ENCODE measurements at places on chromosomes 7 and 10.

DNA sequence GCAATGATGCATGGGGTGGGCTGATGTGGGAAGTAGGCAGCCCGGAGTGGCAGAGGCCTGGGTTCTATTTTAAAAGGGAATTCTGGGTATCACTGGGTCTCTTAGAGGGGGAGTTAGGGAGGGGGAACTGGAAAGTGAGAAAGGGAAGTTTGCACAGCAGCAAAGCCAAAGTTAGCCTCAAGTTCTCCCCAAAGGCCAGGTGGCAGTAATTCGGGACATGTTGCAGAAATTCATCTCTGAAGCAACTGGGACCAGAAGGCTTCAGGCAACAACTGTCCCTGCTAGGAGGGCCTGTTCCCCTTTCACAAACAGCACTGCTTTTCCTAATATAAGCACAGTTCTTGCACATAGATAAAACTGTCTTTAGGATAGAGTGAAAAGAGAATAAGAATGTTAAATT lies 67.4 kb downstream of the NOD1 start:
- DNase-seq = no peak

GRCh38 chr7:152052771-152053170 lies 27.3 kb downstream of the GALNT11 start:
- no peak for DNase-seq

GRCh38 chr10:1241973-1242935 lies 186.1 kb downstream of the WDR37 start:
- DNase-seq = no peak

- DNase-seq = no peak
Observed at GRCh38 chr7:14341200-14341775, 351.8 kb upstream of the ETV1 start.

DNA sequence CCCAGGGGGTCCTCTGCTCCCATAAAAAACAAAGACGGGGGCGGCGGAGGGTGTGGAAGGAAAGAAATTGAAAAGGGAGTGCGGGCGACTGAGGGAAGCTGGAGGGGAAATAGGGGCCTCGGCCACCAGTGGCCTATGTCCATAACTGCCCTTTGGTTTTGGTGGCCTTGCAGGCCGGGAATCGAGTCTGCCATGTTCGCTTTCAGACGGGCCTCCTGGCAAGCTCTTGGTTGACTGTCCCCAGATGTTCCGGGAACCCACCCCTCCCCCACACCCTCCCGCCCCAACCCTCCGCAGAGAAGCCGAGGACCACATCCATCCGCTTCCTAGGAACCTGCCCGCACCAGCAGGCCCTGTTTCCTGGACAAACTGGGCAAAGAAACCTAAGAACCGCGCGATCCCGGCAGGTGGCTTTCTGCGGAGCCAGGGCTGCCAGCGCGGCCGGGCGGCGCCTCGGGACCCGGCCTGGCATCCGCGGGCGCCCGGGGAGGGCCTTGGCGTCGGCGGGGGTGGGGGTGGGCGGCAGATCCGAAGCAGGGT lies 20.0 kb upstream of the GATA3 start:
- DNase-seq = no peak

GRCh38 chr10:22229802-22230157 lies 12.0 kb upstream of the EBLN1 start:
- DNase-seq = no peak

GRCh38 chr10:130422366-130423324 lies 286.5 kb downstream of the GLRX3 start:
- no peak for DNase-seq

- no peak for DNase-seq
Observed at GRCh38 chr7:117640465-117640864, 160.6 kb downstream of the CFTR start.

DNA sequence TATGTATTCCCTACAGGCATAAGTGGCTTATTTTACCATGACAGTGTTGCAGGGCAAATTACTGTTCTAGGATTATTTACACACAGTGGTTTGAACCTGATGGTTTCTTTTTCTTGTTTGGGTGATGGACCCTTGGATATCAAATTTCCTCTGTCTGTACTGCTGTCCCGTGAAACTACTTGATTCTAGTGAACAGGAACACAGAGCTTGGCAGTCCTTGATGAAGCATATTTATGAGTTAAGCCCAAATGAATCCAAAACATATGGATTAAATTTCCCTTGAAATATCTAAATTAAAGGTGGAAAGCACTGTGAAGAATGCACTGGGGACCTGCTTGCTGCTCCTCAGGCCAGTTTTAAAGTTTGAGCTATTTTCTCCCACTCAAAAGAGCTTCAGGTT lies 635.3 kb downstream of the INHBA start:
- DNase-seq = no peak

DNA sequence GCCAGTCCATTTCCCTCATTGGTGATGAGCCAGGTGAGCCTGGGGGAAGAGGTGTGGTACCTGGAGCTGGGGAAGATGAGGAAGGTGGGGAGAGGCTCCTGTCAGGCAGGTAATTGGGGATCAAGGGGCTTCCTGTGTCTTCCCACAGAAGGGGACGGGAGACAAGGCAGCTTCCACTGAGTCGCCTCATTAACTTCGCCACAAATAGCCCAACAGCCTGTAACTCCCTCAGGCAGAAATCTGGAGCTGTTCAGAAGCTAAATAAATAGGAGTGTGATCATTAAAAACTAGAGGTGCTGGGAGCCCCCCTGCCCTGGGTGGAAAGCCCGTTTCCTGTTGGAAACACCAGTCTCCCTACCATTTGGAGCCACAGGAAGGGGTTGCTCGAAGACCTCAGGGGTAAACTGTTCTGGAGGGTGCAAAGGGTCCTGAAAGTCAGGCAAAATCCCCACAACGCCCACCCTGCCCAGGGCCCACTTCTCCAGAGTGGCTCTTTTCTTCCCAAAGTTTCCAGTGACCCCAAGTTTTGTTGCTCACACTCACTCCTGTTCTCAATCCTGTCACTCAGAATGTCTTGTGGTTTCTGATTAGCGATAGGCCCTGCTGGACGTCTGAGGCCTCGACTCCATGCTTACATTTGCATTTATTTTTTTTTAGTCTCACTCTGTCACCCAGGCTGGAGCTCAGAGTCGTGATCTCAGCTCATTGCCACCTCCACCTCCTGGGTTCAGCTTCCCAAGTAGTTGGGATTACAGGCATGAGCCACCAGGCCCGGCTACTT lies 25.7 kb downstream of the UNC5B start:
- no peak for DNase-seq

DNA sequence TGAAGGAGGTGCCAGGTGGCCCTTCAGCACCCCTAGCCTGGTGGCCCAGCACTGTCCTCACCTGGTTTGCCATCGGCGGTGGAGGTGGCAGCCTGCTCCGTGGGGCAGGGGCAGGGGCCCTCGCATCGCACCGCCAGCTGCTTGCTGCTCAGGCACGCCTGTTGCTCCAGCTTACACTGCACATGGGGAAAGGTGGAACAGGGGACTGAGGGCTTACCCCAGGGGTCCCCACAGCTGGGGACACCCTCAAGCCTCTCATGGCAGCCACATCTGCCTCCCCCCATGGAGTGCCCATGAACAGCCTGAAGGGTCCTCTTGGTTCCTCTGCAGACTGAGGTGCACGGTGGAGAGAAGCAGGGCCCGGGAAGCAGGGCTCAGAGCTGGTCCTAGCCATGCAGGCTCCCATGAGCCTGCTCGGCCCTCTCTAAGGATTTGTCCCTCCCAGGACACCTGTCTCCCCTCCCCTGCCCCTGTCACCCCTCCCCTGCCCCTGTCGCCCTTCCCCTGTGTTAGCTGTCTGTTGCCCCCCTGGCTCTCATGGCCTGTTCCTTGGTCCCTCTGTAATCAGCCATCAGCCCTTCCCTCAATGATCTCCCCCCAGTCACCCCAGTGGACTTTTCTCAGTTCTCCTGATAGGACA lies 20.1 kb downstream of the SPOCK2 start:
- DNase-seq = no peak

- no peak for DNase-seq
Observed at GRCh38 chr7:80883154-80884025, 35.5 kb downstream of the SEMA3C start.

DNA sequence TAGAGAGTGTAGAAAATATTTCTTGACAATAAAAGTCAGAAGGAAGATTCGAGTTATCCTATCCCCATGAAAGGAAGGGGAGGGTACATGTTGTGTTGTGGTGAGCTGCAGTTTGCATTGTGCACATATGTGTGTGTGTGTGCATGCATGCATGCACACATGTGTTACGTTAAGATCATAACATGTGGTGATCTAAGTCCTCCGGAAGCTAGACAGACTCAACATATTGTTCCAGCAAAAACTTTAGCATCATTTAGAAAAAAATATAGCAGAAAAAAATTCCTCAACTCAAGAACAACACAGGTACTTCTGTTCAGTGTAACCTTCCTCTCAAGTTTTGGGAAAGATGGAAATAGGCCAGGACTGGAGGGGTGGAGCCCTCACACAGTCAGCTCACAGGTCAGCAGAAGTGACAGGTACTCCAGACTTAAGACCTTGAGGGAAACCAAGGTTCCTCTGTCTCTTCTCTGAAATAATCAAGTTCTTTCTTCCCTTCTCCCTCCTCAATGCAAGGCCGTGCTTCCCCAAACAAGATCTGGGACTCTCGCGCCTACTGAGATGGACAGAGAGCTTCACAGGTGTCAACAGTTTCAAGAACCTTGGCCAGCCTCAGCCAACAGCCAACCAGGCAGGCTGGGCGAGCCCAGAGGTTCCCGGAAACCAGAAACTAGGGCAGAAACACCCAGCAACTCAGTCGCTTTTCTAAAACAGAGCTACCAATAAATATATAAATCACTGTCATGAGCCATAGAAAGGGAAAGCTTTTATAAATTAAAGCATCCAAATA lies 205.2 kb downstream of the FAM107B start:
- no peak for DNase-seq

GRCh38 chr7:56686276-56686859 lies 445.9 kb downstream of the ZNF479 start:
- no peak for DNase-seq

DNA sequence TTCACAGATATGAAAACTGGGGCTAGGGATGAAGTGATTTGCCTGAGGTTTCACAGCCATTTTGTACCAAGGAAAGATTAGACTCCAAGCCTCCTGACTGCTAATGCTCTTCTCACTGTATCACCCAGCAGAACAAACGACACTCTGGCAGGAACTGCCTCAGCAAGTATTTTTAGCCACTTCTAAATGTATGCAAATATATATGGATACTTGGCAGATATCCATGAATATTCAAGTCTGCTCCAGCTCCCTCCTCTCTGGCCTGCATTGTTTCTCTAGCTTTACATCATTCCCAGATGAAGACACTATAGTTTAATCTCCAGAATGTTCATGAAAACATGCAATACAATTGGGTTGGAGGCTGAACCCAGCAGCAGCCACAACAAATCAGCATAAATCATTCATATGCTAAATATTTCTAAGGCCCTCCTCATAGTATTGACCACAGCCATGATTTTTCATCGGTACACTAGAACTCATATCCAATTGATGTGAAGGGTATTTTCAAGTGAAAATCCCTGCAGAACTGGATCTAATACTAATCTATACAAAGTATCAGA lies 65.5 kb downstream of the HPSE2 start:
- DNase-seq = no peak

- DNase-seq = no peak
Observed at GRCh38 chr10:30915146-30915545, 116.5 kb downstream of the ZNF438 start.

GRCh38 chr10:5560817-5561703 lies 36.3 kb downstream of the CALML3 start:
- DNase-seq = no peak

DNA sequence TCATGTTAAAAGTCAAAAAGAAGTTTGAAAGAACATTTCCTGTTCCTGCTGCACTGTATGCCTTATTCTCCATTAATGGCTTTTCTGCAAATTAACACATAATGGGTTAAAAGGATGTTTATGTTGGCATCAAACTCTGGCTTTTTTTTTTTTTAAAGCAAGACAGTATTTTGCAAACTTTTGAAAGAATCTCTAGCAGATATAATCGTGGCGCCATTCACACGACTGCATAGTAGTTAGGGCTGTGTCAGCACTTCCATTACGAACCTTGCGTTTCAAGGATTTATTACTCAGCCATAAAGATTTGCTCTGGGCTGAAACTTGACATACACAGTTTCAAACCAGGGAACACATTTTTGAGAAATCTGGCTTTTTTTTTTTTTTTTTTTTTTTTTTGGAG lies 207.8 kb downstream of the DYNC1I1 start:
- DNase-seq = no peak

- no peak for DNase-seq
Observed at GRCh38 chr10:58152673-58153263, 114.9 kb downstream of the IPMK start.

DNA sequence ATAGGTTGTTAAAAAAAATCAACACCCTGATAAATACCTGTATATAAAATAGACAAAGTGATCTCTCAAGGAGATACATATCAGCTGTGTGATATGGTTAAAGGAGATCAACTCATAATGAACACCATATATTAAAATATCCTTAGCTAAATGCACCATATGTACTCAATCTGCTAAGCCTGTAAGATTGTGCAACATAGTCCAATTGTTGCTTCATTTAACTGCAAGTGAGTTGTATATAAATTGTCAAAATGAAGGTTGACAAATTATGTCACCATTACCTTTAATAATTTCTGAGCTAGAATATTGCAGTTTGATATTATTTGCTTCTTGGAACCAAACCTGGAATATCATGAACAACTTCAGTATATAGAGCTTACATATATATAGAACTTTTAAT lies 283.7 kb downstream of the MALRD1 start:
- DNase-seq = no peak

DNA sequence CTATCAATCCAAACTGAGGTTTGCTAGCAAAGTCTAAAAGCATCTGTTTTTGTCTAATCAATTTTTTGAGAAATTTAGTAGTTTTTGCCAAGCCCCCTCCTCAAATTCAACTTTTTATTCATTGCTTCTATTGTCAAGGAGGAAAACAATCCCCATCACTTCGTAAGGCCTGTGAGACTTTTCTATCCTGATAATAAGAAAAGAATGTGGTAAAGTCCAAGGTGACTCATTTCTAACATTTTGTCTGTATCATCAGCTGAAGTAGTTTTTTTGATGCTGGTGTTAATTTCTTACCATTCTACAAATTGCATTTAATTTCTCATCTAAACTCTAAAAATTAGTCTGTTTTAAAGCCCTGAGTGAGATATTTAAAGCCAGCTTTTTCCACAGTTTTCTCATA lies 11.7 kb downstream of the ANK3 start:
- no peak for DNase-seq

DNA sequence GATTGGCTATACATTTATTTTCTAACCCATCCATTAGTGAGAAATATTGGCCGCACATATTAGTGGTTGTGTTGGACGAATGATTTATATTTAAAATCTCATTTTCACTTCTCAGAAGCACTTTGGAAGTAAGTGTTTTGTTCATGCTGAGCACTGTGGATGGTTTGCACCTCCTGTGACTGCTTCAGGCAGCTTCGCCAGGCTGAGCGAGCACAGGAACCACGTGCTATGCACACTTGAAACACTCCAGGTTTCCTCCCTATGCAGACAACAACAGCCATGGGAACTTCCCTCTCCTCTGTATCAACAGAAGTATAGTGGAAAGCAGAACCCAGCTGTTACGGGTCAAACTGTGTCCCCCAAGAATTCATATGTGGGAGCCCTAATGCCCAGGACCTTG lies 67.3 kb upstream of the WDR11 start:
- no peak for DNase-seq

DNA sequence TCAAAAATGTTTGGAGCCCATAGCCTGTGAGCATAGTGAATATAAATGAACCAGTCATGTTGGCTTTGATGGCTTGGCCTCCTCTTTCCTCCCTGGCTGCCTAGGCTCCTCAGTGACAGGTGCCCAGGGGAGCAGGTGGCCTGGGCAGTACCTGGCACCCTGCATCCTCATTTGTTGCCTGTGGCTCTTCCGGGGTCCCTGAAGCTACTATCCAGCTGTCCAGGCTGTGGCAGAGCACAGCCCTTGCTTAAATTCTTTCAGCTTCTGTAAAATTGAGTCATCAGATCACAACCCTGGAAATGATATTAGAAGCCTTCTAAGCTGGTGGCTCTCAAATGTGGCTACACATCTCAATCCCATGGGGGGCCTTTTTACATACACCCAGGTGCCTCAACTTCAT lies 525.4 kb downstream of the GALNT17 start:
- no peak for DNase-seq

Measured in stimulated activated CD8-positive, alpha-beta memory T cell treated with anti-CD3 and anti-CD28 coated beads, Interleukin-2, amount 100 ng/mL, for 1 hour (primary cell).